ENCODE measurements at places on chromosomes 2 and 18.

GRCh38 chr18:8525692-8526091, 83.5 kb upstream of the RAB12 start:
- peak; percentile 22 for DNase-seq

- DNase-seq, result no peak
These were observed 267.8 kb upstream of the HDAC4 start for GRCh38 chr2:239668651-239669050.

DNA sequence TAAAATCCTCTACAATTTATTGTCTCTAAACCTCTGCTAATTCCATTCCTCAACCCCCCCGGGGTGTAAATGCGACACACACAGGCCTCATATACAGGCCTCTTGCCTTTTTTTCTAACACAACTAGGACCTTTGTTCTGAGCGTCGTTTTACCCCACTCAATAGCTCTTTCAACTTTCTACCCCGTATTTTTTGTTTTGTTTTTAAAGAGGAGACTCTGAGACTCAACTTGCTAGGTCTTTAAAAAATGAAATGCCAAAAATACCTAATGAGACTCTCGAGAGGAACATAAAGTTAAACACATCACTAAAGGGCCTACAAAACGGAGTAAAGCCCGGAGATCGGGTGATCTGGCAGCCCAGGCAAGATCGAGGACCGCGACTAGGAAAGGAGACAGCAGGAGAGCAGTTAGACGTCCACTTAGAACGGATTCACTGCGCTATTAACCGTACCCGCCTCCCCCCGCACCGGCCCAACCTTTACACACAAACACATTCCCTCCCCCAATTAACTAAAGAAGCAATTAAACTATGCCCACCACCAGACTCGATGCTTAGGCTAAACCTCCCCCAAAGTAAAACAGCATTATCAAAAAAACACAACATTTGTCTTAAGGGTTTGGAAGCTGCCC, 1.7 kb downstream of the TRIP12 start:
- DNase-seq, result no peak

- no peak for DNase-seq
These were observed 23.7 kb downstream of the METTL4 start for GRCh38 chr18:2547477-2548087.

GRCh38 chr18:37754141-37754540, 188.5 kb upstream of the CELF4 start:
- DNase-seq, result no peak

- no peak for DNase-seq
These were observed 1.2 kb upstream of the ST6GAL2 start for GRCh38 chr2:106886916-106887758.

- peak; percentile 31 for DNase-seq
These were observed 37.5 kb downstream of the PAX8 start for GRCh38 chr2:113240915-113241911.

DNA sequence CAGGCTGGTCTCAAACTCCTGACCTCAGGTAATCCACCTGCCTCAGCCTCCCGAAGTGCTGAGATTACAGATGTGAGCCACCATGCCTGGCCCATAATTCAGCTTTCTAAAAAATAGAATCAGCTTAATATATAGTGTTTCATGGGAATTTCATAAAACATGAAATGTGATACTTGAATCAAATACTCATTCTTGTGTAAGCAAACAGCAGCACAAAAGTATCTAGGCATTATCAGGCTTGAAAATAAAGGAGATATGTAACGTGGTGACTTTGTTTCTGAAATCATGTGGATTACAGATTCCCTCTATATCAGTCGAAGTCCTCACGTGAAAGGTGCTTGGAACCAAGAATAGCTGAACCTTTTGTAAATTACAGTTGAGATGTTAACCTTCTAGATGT, 229.1 kb downstream of the FHOD3 start:
- no peak for DNase-seq

- DNase-seq, result no peak
These were observed 488.9 kb downstream of the RNF144A start for GRCh38 chr2:7405861-7406715.

DNA sequence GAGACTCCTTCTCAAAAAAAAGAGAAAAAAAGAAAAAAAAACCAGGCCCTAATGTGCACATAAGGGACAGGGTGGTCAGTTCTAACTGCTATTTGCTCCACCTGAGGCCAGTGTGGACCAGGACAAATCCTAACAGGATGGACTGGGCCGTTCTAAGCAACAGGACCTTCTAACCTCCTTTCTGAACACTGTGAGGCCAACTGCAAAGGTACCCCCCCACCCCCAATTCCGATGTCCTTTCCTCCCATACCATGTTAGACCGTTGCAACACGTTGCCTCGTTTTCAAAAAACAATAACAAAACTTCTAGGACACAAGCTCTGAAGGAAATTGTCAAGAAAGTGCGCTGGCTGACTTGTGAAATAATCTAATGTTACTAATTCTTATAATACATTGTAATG, 1.2 kb downstream of the THAP4 start:
- DNase-seq, result no peak

- DNase-seq, result no peak
These were observed 180.6 kb downstream of the MREG start for GRCh38 chr2:215832791-215833190.

DNA sequence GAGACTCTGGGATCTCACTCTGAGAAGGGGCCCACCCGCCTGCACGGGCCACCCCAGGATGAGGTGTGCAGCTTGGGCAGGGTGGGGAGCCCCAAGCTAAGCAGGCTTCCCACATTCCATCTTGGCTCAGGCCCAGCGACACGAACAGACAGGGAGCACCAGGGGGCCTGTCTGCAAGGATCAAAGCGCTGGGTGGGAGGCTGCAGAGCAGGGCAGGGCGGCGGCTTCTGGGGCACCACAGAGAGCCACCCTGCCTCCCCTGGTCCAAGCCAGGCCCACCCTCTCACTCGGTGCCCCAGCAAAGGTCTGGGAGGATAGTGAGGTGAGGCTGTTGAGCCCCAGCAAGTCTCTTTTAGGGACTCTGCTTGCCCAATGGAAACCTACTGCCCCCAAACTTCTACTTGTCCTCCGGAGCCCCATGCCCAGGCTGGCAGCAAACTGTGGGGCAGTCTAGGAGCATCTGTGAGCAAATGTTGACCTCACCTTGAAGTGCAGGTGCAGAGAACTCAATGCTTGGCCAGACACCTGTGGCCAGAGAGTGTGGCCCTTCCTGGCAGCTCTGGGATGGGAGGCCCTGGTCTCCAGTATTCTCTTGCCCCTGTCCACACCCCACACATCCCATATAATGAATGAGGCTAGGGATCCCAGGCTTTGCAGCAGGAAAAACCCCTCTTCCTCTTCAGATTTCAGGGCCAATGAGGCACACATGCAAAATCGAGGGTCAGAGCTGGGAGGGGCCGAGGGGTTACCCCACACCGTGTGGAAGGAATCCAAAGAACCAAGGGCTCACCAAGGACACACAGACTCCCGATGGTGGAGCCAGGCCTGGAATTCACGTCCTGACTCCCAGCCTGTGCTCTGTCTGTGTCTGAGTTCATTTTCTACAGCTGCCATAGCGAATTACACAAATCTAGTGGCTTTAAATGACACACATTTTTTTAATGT, 18.8 kb upstream of the GLI2 start:
- no peak for DNase-seq

DNA sequence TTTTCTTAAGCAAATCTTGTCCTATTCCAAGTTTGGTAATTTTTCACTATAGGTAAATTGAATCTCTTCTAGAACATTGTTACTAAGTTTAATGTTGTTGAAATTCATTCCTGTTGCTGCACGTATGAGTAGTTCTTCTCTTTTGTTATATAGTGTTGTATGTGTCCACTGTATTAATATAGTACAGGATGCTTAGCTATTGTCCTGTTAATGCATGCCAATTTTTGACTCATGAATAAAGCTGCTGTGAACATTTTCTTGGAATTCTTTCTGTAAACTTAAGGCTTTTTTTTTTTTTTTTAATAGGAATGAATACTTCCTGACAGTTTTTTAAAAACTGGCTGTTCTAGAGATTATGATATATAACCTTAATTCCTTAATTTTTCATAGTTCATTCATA, 326.9 kb downstream of the SLC4A3 start:
- no peak for DNase-seq

- no peak for DNase-seq
These were observed 19.4 kb downstream of the RBBP8 start for GRCh38 chr18:22952525-22952924.

DNA sequence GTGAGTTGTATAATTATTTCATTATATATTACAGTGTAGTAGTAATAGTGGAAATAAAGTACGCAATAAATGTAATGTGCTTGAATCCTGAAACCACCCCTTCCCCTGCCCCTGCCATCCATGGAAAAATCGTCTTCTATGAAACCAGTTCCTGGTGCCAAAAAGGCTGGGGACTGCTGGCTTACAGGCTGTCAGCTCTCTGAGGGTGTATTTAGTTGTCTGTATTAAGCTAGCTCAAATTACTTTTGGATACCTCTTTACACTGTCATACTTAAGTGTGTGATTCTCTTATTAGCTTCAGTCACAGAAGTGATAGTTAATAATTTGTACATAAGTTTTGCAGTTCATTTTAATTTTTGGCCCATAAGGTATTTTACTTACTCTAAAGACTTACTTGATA, 29.6 kb downstream of the LCLAT1 start:
- no peak for DNase-seq

DNA sequence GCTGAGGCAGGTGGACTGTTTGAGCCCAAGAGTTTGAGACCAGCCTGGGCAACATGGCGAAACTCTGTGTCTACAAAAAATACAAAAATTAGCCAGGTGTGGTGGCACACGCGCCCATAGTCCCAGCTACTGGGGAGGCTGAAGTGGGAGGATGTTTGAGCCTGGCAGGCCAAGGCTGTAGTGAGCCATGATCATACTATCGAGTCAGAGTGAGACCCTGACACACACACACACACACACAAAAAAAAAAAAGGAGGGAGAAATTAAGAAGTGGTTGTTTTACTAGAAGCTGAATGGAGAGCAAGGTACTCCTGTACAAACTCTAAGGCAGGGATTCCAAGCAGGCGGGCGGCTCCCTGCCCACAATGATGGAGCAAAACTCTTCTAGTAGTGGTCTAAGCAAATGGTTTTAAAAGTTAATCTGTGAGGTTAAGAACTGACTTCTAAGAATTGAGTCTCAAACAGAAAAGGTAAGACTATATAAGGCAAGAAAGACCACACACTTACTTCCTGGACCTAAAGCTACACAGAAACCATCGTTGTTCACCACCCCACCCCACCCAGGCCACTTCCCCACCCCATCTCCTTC, 2.6 kb downstream of the ANKRD44 start:
- DNase-seq, result no peak

DNA sequence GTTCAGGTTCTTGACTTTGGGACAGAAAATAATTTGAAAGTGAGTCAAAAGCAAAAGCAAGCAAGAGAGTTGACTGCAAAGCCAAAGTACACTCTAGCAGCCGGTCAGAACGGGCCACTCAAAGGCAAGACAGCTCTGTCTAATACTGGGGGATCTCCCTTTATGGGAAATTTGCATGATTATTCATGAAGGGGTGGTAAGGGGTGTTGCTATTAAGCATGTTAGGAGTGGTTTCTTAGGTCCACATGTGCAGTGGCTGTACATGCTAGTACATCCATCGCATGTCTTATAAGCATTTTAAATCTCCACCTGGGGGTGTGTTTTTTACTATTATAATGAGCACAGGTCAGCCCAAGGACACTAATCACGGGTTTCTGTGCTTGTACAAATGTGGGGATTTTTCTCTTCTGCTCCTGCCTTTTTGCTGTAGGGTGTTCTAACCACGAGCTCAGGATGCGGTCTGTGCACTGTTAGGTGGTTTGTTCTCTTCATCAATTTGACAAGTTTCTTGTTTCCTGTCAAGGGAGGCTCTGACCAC, 60.2 kb upstream of the SPP2 start:
- no peak for DNase-seq

DNA sequence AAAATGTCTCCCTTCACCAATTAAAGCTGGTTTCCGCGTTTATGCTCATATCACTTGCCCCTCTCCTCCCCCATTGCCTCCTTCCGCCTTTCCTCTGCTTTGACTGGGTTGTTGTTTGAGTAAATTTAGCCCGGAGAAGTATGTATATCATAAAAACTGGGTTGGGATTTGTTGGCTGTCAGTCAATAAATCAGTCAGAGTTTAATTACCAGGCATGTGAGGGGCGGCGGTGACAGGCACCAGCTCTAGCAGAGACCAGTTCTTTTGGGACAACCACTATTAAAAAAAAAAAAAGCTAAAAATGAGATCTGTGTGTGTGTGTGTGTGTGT, 382.4 kb upstream of the SMIM21 start:
- no peak for DNase-seq

DNA sequence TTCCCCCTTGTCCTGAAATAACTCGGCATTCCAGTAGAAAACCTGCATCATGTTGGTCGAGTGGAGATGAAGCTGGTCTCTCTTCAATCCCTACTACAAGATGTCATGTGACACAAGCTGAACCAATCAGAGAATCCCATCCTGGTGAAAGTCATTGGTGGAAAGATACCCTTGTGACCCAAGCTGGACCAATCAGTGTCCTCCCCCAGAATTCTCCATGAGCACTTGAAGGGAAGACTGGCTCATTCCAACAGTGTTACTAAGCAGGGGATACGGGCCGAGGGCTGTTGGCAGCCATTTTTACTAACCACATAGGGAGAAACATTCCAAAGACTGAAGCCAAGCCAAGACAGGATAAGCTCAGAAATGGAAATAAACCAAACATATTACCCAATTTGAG, 298.3 kb downstream of the ICOS start:
- no peak for DNase-seq

GRCh38 chr18:23684515-23685197, 4.6 kb upstream of the LAMA3 start:
- no peak for DNase-seq

- no peak for DNase-seq
These were observed 198.4 kb downstream of the RBM43 start for GRCh38 chr2:151063271-151063670.

DNA sequence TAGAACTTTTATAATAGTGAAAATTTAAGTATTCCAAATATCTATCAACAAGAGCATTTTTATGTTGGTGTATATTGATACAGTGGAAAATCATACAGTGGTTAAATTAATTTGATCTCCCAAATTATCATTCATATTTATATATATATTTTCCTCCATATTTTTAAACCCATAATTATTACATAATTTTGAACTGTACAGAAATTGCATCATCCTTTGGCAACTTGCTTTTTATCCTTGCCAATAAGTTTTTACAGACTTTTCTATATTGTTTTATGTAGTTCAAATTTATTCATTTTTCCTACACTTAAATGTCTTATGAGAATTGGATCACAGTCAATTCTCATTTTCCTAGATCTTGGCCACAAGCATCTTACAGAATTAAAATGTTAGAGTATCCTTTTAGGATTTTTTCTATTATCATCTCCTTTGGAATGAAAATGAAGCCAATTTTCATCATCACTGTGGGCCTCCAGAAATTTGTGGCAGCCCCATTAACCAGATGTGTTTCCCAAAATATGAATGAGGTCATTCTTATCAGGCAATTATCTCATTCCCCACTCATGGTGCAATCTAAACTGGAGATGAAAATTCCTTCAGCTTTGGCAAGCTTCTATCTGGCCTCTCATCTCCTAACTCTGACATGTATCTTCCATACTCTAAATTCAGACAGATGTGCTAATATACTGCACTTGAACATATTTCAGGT, 94.2 kb upstream of the DLGAP1 start:
- DNase-seq, result no peak

- DNase-seq, result no peak
These were observed 55.1 kb upstream of the TTC27 start for GRCh38 chr2:32572737-32573136.

Data from GDM1 (cell line).